ENCODE measurements at places on chromosomes 3 and 15.

- H3K27me3 ChIP-seq: no peaks in the 10 kb centered on the region
- no peak overlapping the region for H3K27ac ChIP-seq
- no peak overlapping the region for H3K4me3 ChIP-seq
- H3K36me3 ChIP-seq: peaks cover 44% of the 10 kb centered on the region
These were observed 108.0 kb downstream of the IL1RAP start for GRCh38 chr3:190621927-190622326.

DNA sequence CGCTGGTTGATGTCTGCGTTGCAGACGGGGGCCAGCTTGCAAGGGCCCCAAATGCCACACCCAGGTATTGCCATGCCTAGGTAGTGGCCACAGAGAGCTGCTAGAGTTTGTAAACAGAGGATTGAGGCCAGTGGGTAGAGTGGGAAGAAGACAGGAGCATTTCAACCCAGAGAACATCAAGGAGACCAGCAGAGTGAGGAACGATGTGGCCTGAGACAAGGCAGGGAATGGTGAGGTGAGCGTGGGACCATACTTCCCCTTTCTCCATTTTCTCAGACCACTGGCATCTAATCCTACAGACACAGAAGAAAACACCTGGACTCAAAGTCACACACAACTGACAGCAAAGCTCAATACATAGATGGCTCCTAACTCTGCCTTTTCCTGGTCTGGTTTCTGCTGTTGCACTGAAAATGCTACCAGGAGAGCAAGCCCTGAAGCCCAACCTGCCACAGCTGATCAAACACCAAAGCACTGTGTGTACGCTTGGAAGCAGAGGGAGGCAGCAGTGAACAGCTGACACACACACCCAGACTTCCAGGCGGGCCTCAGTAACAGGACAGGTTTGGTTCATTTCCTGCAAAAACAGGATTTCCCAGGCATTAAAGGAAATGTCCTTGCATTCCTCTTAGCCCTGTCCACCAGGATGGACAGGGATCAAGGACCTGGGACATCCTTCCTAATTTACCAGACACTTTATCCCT lies 1.6 kb downstream of the FAM174B start:
- H3K4me3 ChIP-seq: no peak overlapping the region
- no peaks in the 10 kb centered on the region for H3K36me3 ChIP-seq
- DNase-seq: no peak
- peaks cover under 1% of the 10 kb centered on the region for H3K27me3 ChIP-seq
- no peak overlapping the region for H3K27ac ChIP-seq

DNA sequence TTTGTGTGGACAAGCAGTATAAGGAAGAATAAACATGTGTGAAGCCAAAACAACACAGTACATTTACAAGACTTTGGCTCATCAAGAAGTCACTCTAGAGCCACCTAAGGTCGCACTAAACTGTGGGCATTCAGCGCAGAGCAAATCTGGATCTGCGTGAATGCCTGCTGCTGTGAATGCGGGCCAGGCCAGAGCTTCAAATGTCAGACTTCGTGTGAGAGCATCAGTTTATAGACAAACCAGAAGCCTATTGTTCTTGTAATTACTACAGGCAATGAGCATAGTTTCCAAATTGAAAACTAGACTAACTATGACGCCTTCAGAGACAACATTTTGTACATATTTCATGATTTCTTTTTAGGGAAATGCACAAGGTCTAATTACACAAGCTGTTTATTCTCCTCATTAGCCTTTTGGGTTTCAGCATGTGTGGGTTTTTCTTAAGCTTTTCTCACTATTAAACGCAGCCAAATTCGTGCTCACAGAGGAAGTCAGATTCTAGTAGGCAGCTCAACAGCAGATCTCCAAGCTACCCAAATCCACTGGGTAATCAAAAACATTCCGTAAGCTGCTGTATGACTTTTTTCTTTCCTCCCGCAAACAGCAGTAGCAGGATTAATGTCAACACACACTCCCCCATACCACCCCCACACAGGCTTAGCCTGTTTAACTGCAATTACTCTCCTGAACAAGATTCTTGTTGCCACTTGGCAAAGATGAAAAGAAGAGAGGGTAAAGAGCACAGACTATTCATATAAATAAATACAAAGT lies 84.5 kb upstream of the SETMAR start:
- H3K27ac ChIP-seq: no peak overlapping the region
- no peaks in the 10 kb centered on the region for H3K27me3 ChIP-seq
- no peak overlapping the region for H3K4me3 ChIP-seq
- no peaks in the 10 kb centered on the region for H3K4me1 ChIP-seq
- H3K36me3 ChIP-seq: no peaks in the 10 kb centered on the region
- no peak for DNase-seq

- H3K27ac ChIP-seq: no peak overlapping the region
- no peak overlapping the region for H3K4me3 ChIP-seq
- no peak for DNase-seq
- no peaks in the 10 kb centered on the region for H3K27me3 ChIP-seq
These were observed 93.3 kb downstream of the CLASP2 start for GRCh38 chr3:33624756-33625155.

DNA sequence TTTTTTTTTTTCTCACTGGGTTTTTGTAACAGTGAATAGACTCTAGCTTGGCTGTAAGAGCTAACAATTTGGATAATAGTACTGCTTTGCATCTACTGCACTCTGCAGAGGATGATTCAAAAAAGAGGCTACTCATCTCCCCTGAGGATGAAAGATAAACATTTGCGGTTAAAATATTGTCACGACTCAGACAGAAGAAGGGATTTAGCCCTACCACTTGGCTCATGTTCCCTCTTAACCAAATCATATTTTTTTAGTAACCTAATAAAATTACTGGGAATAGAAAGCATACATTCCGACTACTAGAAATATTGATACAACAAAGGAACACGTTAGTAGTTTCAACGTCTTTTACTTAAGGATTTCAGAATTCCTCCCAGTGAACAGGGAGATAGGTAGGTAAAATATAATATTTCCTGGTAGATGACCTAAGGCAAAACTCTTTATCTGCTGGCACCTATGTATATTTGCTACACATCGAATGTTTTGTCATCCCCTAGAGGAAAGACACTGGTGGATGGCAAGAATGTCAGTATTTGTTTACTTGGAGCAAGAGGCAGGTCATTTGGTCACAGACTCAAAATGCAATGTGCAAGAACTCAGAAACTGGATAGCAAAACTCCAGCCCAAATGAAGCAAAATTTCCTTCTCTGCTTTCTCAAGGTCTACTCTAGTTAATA lies 110.8 kb downstream of the GREM1 start:
- H3K36me3 ChIP-seq: no peaks in the 10 kb centered on the region
- H3K4me1 ChIP-seq: no peaks in the 10 kb centered on the region
- H3K27me3 ChIP-seq: no peaks in the 10 kb centered on the region
- H3K4me3 ChIP-seq: no peak overlapping the region

DNA sequence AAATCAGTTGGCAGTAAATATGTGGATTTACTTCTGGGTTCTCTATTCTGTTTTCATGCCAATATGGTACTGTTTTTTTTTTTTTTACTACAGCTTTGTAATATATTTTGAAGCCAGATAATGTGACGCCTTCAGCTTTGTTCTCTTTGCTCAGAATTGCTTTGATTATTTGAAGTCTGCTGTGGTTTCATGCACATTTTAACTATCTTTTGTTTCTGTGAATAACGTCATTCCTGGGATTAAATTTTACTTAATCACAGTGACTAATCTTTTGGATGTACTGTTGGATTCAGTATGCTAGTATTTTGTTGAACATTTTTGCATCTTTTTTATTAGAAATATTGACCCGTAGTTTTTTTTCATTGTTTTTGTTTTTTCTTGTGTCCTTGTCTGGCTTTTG lies 576.5 kb downstream of the ZNF385D start:
- no peaks in the 10 kb centered on the region for H3K27me3 ChIP-seq
- no peaks in the 10 kb centered on the region for H3K4me1 ChIP-seq
- no peak overlapping the region for H3K27ac ChIP-seq
- no peak overlapping the region for H3K4me3 ChIP-seq
- H3K36me3 ChIP-seq: no peaks in the 10 kb centered on the region
- no peak for DNase-seq

GRCh38 chr15:80752204-80752603 lies 27.0 kb upstream of the CEMIP start:
- no peak for DNase-seq
- peaks cover under 1% of the 10 kb centered on the region for H3K27me3 ChIP-seq
- no peaks in the 10 kb centered on the region for H3K36me3 ChIP-seq
- H3K4me3 ChIP-seq: no peak overlapping the region

DNA sequence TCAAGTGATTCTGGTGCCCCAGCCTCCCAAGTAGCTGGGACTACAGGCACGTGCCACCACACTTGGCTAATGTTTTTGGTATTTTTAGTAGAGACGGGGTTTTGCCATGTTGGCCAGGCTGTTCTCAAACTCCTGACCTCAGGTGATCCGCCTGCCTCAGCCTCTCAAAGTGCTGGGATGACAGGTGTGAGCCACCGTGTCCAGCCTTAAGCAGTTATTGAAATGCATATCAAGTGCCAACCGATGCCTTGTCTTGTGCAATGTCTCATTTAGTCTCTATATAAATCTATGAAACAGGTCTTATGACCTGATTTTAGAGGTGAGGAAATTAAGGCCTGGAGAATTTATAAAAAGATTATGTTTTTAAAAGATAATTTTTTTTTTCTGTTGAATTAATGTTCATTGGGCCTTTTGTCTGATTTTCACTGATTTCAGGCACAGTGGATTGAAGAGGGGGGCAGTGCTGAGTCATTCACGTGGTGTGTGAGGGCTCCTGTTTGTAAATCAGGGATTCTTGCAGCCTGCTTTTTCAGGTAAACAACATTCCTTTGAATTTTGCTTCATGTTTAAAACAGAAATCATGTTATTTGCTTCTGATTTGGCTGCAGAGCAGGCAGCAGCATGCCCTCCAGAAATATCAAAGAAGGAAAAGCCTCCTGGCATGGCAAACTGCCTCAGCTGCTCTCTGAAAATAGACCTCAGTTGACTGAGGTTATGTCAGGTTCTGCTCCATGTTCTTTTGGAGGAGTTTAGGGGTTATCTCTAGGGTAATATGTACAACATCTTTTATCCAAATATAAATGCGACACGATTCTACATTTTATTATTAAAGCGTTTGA lies 407.0 kb upstream of the RGMA start:
- H3K4me1 ChIP-seq: peaks cover 18% of the 10 kb centered on the region
- no peaks in the 10 kb centered on the region for H3K27me3 ChIP-seq
- DNase-seq: no peak
- no peak overlapping the region for H3K4me3 ChIP-seq
- H3K36me3 ChIP-seq: peaks cover 12% of the 10 kb centered on the region
- 0 out of 2 replicates have a peak overlapping the region, but pooled peaks have one; percentile 32 for H3K27ac ChIP-seq

- DNase-seq: no peak
- H3K27me3 ChIP-seq: no peaks in the 10 kb centered on the region
- H3K36me3 ChIP-seq: no peaks in the 10 kb centered on the region
- H3K27ac ChIP-seq: peak overlapping the region; percentile 17
- no peak overlapping the region for H3K4me3 ChIP-seq
These were observed 126.6 kb upstream of the MME start for GRCh38 chr3:154953538-154953937.

Data from DND-41 (cell line).